ENCODE measurements at places on chromosomes 5 and 9.

DNA sequence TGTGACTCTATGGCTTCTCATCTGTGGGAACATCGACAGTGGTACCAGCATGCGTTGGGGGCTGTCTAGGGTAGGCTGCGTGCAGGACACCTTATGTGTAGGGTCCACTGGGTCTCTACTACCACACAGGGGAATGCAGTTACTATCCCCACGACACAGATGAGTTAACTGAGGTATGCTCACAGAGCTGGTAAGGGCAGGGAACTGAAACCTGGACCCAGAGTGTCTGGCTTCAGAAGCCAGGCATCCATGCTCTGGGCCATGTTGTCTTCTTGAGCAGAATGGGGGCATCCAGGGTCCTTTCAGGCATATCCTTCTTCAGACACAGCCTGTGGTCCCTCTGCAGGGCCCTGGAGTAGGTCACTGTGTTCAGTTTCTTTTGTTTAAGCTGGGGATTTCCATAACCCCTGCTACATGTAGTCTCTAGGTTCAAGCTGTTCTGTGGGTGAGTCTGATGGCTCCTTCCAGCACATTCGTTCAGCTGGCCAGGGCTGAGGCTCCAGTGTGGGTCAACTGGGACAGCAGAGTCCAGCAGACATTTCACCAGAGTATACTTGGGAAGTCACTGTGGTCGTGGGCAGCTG lies 148.8 kb downstream of the GADD45G start:
- no peak for DNase-seq

DNA sequence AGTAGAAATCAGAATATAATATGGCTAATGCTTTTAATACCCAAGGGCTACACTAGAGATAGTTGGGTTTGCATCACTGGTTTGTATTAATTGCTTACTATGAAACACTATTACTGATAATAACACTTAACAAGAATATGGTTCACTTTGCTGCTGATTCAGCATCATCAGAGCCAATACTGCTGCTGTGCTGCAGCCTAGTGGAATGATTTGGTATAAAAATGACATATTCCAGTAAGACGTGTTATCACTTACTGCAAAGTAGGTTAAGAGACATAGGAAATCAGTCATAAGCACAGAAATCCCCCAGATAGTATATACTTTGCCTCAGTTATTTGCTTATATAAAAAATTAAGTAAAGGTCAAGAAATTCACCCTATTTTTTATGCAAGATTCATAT lies 2.8 kb downstream of the CDH10 start:
- no peak for DNase-seq

GRCh38 chr5:112823656-112824055 lies 37.4 kb upstream of the SRP19 start:
- no peak for DNase-seq

DNA sequence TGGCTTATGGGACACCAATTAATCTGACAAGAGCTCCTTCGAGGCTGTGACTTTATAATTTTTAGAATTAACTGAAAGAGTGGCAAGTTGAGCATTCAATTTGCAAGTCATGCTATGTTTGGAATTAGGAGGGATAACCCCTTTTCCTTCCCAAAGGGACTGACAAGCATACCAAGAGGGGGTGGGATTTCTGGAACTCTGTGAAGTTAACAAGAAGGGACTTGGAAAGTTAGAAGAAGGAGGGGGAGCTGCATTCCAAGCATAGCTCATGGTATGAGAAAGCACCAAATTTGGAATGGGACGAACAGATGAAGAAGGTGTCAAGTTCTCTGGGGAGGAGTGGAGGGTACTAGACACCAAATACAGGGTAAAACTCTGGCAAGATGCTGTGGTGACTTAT lies 8.9 kb upstream of the PALM2AKAP2 start:
- no peak for DNase-seq

- DNase-seq: no peak
Observed at GRCh38 chr5:122839731-122840130, 5.7 kb upstream of the SNX24 start.

- no peak for DNase-seq
Observed at GRCh38 chr9:118305331-118305730, 601.1 kb downstream of the TLR4 start.

DNA sequence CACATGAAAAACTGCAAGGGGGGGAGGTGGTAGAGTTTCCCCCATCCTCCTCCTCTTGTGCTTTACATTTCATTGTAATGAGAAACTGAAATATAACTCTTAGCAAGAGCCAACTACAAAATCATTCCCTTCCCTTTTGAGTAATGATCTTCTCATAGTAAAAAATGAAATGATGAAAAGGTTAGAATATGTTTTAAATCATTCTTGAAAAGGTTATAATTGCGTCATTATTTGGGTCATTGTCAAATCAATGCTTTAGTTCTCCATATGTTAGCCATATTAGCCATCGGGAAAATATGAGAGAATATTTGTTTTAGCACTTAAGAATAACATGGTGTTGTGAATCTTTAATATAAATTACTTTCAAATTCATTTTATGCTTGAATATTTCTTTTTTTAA lies 1185.0 kb upstream of the CDH18 start:
- DNase-seq: no peak

DNA sequence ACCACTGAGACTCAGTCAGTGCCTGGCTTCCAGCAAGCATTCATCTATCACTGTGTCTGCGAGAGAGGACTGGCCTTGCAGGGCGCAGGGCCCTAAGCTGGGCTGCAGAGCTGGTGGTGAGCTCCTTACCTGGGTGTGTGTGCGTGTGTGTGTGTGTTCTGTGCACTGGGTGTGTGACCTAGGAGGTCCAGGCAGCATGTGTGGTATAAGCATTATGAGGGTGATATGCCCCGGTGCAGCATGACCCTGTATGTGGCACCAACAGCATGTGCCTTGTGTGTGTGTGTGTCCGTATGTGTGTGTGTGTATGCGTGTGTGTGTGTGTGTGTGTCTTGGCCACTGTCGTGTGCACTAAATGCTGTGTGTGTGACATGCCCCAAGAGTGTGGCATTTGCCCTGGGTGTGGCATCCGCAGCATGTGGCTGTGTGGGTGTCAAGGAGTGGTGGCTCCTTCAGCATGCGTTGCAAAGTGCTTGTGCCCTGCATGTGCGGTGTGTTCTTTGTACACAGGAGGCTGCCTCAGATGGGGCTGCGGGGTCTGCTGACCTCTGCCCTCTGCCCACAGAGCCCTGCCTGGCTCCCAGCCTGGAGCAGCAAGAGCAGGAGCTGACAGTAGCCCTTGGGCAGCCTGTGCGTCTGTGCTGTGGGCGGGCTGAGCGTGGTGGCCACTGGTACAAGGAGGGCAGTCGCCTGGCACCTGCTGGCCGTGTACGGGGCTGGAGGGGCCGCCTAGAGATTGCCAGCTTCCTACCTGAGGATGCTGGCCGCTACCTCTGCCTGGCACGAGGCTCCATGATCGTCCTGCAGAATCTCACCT lies 3.3 kb downstream of the FGFR4 start:
- DNase-seq: no peak

DNA sequence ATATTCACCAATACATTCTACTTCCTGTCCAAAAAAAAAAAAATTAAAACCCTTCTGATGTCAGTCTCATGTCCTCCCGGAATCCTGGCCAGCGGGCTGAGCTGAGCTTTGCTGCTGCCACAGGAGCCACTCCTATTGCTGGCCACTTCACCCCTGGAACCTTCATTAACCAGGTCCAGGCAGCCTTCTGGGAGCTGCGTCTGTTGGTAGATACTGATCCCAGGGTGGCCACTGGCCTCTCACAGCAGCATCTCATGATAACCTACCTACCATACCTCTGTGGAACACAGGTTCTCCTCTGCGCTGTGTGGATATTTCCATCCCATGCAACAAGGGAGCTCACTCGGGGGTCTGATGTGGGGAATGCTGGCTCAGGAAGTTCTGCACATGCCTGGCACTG lies 21.0 kb upstream of the NPM1 start:
- DNase-seq: no peak

- no peak for DNase-seq
Observed at GRCh38 chr5:140823475-140823874, 2.1 kb downstream of the PCDHA5 start.

GRCh38 chr9:136110082-136111061 lies 8.3 kb downstream of the TMEM250 start:
- DNase-seq: peak; percentile 54

GRCh38 chr5:137252512-137252911 lies 246.6 kb downstream of the SPOCK1 start:
- no peak for DNase-seq

GRCh38 chr5:167639273-167639672 lies 652.2 kb upstream of the WWC1 start:
- DNase-seq: no peak

DNA sequence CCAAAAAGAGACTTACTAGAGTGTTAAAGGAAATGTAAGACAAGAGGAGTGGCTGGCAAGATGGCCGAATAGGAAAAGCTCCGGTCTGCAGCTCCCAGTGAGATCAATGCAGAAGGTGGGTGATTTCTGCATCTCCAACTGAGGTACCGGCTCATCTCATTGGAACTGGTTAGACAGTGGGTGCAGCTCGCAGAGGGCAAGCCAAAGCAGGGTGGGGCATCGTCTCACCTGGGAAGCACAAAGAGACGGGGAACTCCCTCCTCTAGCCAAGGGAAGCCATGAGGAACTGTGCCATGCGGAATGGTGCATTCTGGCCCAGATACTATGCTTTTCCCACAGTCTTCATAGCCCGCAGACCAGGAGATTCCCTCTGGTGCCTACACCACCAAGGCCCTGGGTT lies 308.7 kb downstream of the AGTPBP1 start:
- no peak for DNase-seq

- DNase-seq: no peak
Observed at GRCh38 chr5:41985945-41986695, 61.0 kb downstream of the FBXO4 start.

DNA sequence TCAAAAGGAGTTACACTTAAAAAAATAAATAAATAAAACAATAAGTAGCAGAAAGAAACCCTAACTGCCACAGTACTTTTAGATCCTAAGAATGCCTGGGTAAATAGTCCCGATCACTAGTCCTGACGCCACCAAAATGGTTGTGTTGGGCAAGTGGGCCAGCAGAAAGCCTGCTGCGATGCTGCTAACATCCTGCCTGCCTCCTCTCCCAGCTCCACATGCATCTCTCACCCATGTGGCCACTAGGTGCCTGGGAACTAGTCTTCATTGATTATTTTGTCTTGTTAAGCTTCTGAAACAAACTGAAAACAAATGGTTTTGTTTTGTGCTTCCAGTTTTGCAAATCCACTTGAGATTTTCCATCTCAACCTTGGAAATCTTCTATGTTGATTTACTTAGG lies 54.4 kb upstream of the TRAF1 start:
- DNase-seq: no peak

DNA sequence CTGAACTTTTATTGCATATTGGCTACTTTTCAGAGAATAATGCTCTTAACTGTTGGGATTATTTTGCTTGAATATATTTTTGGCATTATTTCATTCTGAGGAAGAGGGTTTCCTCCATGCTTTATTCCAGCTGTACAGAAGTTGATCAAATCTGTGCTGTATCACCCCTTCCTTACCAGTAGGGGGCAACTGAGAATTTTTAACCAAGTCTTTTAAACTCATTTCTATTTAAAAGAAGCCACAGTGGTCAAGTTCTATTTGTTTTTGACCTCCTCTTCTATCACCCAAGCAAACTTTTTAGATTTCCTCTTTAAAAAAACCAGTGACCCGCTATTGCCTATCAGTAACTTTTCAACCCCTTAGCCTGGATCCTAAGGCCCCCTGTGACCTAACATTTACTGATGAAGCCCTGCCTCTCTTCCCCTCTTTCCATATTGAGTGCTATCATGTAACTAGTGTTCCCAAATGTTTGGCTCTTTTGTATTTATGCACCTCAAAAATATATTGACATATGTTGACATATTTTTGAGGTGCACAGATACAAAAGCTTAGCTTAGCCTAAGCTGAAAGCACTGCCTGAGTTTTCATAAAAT lies 80.6 kb downstream of the FBXO4 start:
- DNase-seq: no peak

GRCh38 chr9:88322906-88323566 lies 65.2 kb upstream of the SPIN1 start:
- DNase-seq: peak; percentile 36

- DNase-seq: no peak
Observed at GRCh38 chr5:33852319-33852718, 39.5 kb downstream of the ADAMTS12 start.

Data from activated T-cell treated with anti-CD3 and anti-CD28 coated beads, Interleukin-2, amount 50 U/mL, for 72 hours (primary cell).